ENCODE measurements at places on chromosomes 7 and 10.

DNA sequence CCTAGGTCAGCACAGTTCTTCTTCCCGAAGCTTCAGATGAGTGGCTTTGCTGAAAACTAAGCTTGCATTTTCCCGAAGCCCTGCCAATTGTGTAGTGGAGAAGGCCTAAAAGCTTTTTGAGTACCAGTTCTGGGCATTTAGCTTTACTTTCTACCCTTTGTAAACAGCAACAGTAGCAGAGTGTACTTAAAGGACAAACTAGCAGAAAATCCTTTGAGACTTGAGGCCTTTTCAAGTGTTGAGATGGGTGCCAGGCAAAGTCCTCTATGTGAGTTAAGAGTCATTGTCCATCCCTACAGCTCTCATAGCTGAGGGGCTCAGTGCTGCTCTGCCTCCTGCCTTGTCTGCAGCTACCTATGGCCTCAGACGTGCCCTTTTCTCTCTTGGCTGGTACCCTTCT, 368.2 kb downstream of the CCSER2 start:
- DNase-seq, result no peak

GRCh38 chr10:123800821-123801220, 90.8 kb downstream of the CPXM2 start:
- no peak for DNase-seq

- no peak for DNase-seq
Observed at GRCh38 chr10:34967335-34967880, 122.7 kb downstream of the CUL2 start.

- DNase-seq, result no peak
Observed at GRCh38 chr7:13279854-13280435, 592.5 kb downstream of the ARL4A start.

DNA sequence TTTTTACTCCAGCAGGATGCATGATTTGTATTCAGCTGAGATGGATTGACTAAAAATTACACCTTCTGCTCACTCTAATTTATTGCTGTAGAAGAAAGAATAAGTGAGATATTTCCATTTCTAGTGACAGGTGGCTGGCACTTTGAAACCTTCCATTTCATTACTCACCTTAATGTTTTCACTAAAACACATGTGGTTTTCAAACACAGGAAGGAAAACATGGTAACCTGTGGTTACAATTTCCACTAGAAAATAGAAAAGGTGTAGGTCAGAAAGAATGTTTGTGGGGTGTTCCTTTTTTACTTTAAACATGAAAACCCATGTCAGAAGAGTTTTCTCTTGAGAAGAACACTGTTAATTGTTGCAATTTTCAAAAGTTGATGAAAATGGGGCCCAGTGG, 12.0 kb upstream of the PRKCQ start:
- DNase-seq, result no peak

DNA sequence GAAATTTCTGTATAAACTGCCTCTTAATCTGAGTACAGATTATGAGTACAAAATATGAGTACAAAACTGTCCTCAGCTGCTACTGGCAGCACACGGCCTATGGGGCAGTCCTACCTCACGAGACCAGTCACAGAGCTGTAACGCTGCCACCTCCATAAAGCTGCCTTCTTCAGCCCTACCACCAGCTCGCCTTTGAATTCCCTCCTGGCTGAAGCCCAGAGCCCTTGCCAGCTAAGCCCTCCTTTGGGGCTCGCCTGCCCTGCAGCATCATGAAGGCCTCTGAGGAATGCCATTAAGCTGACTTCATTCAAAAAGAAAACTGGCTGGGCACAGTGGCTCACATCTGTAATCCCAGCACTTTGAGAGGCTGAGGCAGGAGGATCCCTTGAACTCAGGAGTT, 180.0 kb upstream of the SH2B2 start:
- DNase-seq, result no peak

GRCh38 chr7:129607471-129608120, 3.9 kb upstream of the NRF1 start:
- DNase-seq, result peak; percentile 55

GRCh38 chr7:25922296-25922695, 229.7 kb upstream of the NFE2L3 start:
- no peak for DNase-seq

- DNase-seq, result no peak
Observed at GRCh38 chr7:101818287-101819071, 1.1 kb downstream of the CUX1 start.

DNA sequence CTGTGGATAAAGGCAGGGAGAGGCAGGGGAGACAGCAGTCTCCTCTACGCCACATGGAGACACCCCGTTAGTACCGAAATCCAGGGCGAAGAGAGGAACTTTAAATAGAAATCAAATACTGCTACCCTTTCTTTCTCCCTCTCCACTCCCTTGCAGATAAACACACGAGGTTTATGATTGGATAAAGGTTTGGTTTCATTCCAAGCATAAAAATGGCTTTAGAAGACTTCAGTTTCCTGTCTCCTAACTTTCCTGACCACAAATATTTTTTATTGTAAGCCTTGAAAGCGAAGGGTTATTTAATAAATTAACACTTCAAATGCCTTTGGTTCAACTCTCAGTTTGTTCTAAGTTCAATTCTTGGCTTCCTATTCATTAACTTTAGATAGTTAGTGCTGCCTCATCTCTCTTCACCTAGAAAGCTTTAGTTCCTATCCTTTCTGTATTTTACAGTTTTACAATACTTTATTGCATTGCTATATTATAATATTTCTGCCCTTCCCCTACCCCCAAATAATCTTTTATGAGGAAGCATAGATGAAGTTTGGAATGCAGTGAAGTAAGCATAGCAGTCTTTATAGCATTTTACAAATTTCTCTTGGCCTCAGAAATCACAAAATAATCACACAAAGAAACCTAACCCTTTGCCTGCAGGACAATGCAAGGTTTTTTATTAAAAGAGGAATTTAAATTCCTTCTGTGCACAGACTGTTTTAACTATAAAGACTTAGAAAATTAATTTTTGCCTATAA, 31.5 kb upstream of the ARID5B start:
- DNase-seq, result no peak

DNA sequence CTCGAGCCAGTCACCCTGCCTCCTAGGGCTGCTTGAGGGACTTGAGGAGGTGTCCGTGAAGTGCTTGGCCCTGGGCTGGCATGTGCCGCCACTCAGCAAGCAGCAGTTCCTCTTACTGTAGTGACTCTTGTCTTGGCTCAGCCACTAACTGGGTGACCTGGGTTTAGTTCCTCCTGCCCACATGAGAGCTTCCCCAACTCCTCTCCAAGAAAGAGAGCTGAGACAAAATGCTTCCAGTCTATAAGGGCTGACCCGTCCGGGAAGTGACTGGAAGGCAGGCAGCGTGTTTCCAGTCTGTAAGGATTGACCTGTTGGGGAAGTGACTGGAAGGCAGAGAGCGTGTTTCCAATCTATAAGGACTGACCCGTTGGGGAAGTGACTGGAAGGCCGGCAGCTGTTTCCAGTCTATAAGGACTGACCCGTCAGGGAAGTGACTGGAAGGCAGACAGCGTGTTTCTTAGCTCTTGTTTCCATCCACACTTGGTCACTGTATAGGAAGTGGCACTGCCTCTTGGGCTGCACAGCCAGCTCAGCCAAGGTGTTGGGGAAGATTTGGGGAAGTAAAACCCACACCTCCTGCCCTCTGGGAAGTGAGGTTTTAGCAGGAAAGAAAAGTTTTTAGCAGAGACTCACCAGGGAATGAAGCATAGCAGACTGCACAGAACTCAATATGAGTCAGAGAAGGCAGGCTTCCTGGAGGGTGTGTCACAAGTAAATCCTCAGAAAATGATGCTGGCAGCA, 53.3 kb upstream of the PPIF start:
- DNase-seq, result no peak

- DNase-seq, result peak; percentile 11
Observed at GRCh38 chr7:65509368-65510186, 135.9 kb downstream of the ZNF92 start.

DNA sequence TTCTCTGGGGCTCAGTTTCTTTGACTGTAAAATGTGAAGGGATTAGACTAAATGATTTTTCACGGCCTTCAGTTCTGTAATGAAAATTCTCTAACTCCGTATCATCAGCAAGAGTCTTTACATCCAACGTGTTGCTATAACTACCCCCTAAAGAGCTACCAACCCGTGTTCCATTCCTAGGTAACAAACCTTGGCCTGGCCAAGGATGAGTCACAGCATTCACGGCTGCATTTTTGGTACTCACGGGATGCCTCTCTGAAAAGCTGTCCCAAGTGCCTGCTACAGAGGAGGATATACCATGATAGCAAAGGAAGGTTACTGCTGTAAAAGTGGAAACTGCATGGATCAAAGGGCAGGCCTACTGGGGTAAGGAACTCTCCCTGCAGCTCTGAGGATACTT, 5.9 kb downstream of the LRRC4 start:
- no peak for DNase-seq

DNA sequence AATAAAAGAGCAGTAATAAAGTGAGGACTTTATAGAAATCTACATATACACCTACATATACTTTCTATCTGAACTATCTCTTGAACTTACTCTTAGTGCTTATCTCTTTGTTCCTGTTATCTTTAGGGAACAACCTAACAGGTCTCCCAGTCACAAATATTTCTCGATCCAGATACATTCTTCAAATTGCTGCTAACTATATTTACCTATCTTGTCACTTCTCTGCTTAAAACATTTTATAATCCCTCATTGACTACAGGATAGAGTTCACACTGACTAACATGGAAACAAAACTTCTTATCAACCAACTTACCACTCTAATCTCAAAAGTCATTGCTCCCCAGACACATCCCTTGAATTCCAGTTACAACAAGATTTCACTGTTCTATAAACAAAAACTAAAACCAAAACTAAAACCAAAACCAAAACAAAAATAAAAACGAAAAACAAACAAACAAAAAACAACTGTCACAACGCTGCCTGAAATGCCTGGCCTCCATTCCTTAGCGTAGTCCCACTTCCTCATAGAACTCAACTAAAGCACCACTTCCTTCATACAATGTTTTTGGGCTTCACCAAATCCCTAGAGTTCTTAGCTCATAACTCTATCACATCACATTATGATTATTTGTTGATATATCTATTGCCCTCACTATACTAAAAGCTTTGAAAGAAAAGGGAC, 134.7 kb downstream of the SEMA3D start:
- DNase-seq, result no peak

- DNase-seq, result no peak
Observed at GRCh38 chr7:96285579-96285978, 36.3 kb downstream of the SLC25A13 start.

DNA sequence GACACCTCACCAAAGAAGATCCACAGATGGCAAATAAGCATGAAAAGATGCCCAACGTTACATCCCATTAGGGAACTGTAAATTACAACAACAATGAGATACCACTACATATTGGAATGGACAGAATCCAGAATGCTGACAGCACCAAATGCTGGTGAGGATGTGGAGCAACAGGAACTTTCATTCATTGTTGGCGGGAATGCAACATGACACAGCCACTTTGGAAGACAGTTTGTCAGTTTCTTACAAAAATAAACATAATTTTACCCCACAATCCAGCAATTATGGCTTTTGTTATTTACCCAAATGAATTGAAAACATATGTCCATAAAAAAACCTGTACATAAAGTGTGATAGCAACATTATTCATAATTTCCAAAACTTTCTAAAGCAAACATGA, 176.8 kb downstream of the C7orf25 start:
- DNase-seq, result no peak

DNA sequence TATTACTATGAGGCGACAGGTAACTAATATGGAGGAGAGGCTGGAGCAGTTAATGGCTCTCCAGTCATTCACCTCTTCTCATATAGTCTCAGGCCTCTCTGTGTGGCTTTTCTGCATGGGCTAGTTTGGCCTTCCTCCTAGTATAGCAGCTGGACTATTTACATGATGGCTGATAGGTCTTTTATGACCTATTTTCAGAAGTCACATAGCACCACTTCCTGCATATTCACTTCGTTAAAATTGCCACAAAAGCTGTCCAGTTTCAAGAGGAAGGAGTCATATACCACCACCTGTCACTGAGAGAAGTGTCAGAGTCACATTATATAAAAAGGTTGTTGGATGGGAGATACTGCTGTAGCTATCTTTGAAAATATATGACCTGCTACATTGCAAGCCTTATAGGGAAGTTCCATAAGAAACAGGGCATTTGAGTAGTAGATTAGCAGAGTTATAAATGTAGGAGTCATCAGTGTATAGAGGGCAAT, 8.0 kb upstream of the DMTF1 start:
- DNase-seq, result no peak

GRCh38 chr10:130901311-130902165, 410.0 kb downstream of the TCERG1L start:
- DNase-seq, result no peak

GRCh38 chr7:36820527-36821170, 96.4 kb upstream of the AOAH start:
- DNase-seq, result no peak

GRCh38 chr10:133314911-133315310, 6.2 kb downstream of the ZNF511 start:
- DNase-seq, result no peak

DNA sequence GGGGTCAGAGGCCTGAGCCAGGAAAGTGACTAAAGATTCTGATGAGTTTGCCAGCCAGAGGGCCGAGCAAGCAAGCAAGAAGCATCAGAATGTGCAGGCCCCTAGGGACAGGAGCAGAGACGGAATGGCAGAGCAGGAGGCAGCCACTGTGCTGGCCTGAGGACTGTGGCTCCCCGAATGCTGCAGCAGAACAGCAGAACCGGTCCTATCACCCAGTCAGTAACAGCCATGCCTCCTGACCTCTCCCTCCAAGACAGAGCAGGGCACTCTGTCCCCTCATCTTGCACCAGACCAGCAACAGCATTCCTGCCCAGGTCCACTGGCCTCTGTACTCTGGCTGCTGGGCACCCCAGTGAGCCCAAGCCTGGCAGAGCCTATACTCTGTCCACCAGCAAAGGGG, 85.9 kb downstream of the ARHGAP22 start:
- DNase-seq, result no peak

GRCh38 chr7:102424129-102424551, 9.2 kb upstream of the ORAI2 start:
- DNase-seq, result no peak

DNA sequence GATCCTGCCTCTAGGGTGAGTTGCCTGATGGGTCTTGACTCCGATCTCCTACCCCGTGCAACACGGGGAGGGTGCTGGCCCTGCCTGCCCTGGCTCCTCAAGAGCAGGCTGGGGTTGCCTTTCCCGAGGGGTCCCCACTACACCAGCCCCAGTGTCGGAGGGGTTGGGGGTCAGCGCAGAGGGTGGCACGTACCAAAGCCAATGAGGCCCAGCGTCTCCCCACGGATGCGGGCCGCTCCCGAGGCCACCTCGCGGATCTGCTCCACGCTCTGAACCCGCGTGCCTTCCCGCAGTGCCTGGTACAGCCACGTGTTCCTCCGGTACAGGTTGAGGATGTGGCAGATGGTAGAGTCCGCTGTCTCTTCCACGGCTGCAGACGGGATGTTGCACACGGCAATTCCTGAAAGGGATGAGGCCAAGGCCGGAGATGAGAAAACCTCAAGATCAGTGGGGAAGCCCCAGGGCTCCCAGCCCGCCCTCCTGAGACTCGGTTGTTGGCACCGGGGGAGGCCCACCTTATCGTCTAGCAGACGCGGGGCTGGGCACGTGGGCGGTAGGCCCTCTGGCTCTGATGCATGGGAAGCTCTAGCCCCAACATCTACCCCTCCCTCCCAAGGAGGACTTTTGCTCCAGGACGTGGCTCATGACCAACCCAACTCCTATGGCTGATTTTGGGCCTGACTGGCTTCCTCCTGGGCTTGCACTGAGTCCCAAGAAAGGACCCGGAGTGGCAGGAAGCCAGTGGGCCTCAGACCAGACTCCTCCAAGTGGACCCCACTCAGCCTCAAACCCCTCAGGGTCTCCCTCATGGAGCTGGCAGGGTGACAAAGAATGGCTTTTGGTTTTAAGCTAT, 56.1 kb downstream of the ZRANB1 start:
- DNase-seq, result no peak

- DNase-seq, result no peak
Observed at GRCh38 chr10:50387732-50388073, 136.4 kb upstream of the ASAH2 start.

Measured in stimulated activated CD4-positive, alpha-beta T cell treated with anti-CD3 and anti-CD28 coated beads, Interleukin-15, amount 100 ng/mL, for 24 hours (primary cell).